ENCODE measurements at places on chromosomes 13 and 19.

DNA sequence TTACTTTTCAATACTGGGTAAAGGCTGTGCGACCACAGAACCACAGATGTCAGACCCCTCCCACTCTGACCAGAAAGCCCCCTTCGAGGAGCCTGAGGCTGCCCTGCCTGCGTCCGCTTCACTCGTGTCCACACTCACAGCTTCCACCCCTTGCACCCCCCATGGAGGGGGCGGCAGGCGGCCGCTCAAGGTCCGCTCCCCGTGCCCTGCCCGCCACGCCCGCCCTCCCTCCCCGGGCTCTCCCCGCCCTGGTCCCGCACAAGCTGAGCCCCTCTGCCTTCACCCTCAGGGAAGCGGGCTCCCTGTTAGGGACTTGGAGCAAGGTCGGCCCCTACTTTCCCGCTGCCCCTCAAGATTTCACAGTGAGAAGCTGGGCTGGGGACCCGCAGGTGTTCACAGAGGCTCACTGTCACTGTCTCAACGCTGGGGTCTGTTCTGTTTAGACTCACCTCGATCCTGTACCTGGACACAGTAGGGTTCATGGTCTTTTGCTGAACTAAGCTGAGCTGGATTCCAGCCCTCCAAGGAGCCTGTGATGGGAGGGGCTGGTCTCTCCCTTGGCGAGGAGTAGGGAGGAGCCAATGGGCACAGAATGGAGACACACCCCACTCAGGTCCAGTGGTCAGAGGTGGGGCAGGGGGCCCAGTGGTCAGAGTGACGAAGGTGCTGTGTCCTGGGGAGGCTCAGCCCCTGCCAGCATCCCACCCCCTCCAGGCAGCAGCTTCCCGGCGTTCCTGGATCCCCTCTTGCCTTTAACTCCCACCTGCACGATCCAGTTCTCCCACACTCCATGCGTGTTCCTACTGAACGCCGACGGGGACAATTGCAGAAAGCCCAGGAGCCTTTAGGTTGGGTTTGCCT is 69.5 kb downstream of the SPACA7 start:
- H3K36me3 ChIP-seq: no peaks in the 10 kb centered on the region
- DNase-seq: no peak
- no peaks in the 10 kb centered on the region for H3K4me1 ChIP-seq
- H3K27me3 ChIP-seq: no peaks in the 10 kb centered on the region
- H3K4me3 ChIP-seq: no peak overlapping the region

DNA sequence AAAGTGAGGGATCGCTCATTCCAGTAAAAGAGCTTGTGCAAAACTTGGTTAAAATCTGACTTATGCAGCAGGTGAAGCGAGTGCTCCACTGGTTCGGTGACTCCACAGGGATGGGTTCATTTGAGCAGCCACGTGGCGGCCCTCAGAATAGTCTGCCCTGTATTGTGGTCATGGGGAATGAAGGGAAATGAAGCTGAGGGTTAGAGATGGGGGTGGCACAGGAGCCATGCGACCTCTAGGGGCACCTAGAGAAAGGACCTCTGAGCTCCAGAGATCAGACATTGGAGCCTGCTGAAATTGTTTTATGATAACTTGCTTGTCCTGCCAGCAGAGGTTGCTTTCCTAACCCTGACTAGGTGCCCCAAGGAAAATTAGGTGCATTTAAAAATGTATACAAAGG is 26.6 kb downstream of the CBY2 start:
- no peaks in the 10 kb centered on the region for H3K27me3 ChIP-seq
- no peak for DNase-seq
- no peak overlapping the region for H3K27ac ChIP-seq
- H3K4me3 ChIP-seq: no peak overlapping the region
- H3K4me1 ChIP-seq: no peaks in the 10 kb centered on the region

GRCh38 chr13:97224544-97225300 is 2.6 kb downstream of the MBNL2 start:
- no peak for DNase-seq
- peaks cover 31% of the 10 kb centered on the region for H3K4me1 ChIP-seq
- peak overlapping the region; percentile 78 for H3K4me3 ChIP-seq
- no peaks in the 10 kb centered on the region for H3K36me3 ChIP-seq
- H3K27ac ChIP-seq: peak overlapping the region; percentile 85

- H3K27me3 ChIP-seq: no peaks in the 10 kb centered on the region
- H3K36me3 ChIP-seq: no peaks in the 10 kb centered on the region
- DNase-seq: no peak
- H3K4me3 ChIP-seq: no peak overlapping the region
- no peak overlapping the region for H3K27ac ChIP-seq
- H3K4me1 ChIP-seq: peaks cover 21% of the 10 kb centered on the region
Measured at GRCh38 chr13:29805994-29806979, 44.1 kb downstream of the UBL3 start.

DNA sequence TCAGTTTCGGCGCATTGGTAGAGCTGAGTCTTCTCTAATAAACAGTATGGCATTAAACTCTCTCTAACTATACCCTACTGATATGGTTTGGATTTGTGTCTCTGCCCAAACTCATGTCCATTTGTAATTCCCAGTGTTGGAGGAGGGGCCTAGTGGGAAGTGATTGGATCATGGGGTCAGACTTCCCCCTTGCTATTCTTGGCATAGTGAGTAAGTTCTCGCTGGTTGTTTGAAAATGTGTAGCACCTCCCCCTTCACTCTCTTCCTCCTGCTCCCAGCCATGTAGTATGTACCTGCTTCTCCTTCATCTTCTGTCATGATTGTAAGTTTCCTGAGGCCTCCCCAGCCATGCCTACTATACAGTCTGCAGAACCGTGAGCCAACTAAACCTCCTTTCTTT is 682.7 kb upstream of the ARGLU1 start:
- H3K27me3 ChIP-seq: no peaks in the 10 kb centered on the region
- H3K4me1 ChIP-seq: no peaks in the 10 kb centered on the region
- H3K4me3 ChIP-seq: no peak overlapping the region
